Peyer's patch (tissue), 4 donors: ENCODE measurements at places on chromosomes 6 and 20. TPM values are rescaled to one million over a fixed set of nuclear protein-coding genes. Genes with fewer than 3 reads are reported as not detected.

CD83 gene
- total RNA-seq, result 15.7 TPM

PAK1IP1 gene
- 5.3 TPM for total RNA-seq

ISM1 gene
- 3.3 TPM for total RNA-seq

GRCh38 chr6:112113431-112113830 lies 26.0 kb downstream of the FAM229B start:
- peaks cover 26% of the 10 kb centered on the region for H3K36me3 ChIP-seq
- no peak overlapping the region for H3K27ac ChIP-seq
- DNase-seq, result no peak
- no peaks in the 10 kb centered on the region for H3K4me1 ChIP-seq
- H3K27me3 ChIP-seq, result no peaks in the 10 kb centered on the region

DNA sequence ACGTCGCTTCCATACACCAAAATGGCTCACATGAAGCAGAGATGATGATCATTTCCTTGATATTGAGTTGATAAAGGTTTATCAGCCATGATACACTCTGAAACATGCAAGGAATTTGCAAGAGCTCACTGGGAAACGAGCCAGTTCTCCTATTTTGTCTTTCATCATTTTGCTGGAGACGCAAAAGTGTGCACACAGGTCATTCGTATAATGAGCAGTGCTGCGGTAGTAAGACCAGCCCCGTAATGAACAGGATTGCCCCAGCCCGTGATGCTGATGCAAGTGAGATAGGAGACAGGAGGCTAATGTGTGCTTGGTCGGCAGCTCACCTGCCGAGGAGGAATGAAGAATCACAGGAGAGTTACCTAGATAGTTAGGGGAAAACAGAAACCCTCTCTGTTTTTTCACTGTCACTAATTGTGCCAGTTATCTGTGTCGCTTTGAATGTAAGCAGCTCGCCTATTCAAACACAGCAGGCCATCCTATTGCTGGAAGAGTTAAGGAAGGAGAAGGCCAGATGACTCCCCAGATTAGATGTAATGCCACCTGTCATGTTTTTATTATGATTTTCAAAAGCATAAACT lies 391.8 kb downstream of the SAMD5 start:
- H3K27ac ChIP-seq, result no peak overlapping the region
- no peaks in the 10 kb centered on the region for H3K36me3 ChIP-seq
- DNase-seq, result no peak

DNA sequence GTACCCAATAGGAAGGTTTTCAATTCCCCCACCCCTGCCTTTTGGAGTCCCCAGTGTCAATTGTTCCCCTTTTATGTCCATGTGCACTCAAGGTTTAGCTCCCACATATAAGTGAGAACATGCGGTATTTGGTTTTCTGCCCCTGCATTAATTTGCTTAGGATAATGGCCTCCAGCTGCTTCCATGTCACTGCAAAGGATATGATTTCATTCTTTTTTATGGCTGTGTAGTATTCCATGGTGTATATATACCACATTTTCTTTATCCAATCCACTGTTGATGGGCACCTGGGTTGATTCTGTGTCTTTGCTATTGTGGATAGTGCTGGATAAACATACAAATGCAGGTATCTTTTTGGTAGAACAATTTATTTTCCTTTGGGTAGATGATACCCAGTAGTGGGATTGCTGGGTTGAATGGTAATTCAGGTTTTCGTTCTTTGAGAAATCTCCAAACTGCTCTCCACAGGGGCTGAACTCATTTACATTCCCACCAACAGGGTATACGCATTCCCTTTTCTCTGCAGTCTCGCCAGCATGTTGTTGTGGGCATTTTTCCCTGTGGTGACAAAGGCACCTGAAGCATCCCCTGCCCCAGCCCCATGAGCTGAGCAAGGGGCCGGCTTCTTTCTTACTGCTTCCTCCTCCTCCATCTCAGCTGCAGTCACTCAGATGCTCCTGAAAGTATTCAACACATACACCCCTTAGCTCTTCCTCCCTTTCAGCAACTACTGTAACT lies 66.7 kb downstream of the ELOVL2 start:
- no peak for DNase-seq
- no peak overlapping the region for H3K27ac ChIP-seq
- no peaks in the 10 kb centered on the region for H3K27me3 ChIP-seq
- no peak overlapping the region for H3K4me3 ChIP-seq

GRCh38 chr6:165843121-165843520 lies 180.1 kb upstream of the PDE10A start:
- H3K27me3 ChIP-seq, result no peaks in the 10 kb centered on the region
- H3K36me3 ChIP-seq, result no peaks in the 10 kb centered on the region

DNA sequence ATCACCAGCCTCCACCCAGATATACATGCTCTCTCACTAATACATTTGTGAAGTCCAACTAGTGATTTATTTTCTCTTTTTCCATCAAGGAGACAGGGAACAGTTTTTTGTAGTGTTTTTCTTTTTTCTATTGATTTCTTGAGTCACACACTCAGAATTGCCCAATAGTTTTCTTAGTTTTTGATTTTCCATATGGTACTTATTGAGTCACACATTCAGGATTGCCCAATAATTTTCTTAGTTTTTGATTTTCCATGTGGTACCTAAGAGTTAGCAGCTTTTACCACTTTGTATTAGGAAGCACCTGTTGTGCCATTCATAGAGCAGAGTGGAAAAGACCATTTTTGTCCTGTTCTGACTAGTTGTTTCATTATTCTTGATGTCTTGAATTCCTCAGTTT lies 1268.8 kb downstream of the EPHA7 start:
- H3K4me1 ChIP-seq, result no peaks in the 10 kb centered on the region
- no peaks in the 10 kb centered on the region for H3K36me3 ChIP-seq
- H3K4me3 ChIP-seq, result no peak overlapping the region
- DNase-seq, result no peak

DNA sequence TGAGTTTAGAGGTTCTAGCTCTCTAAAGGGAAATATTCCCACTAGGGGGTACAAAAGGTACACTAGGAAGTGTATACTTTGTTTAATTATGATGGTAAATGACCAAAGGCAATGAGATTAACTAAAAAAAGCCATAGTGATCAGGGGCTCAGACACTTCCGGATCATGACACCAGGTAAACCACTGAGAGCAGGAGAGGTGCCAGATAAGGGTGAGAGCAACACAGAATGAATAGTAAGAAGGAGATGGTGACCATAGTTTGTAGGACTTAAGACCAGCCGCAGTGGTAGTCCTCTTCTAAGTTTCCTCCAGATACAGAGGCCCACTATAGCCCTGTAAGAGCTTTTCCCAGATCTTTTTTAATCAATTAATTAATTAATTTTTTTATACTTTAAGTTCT lies 40.8 kb downstream of the OR2J2 start:
- H3K4me3 ChIP-seq, result no peak overlapping the region
- H3K27me3 ChIP-seq, result no peaks in the 10 kb centered on the region
- H3K36me3 ChIP-seq, result no peaks in the 10 kb centered on the region
- no peak overlapping the region for H3K27ac ChIP-seq
- no peak for DNase-seq
- H3K4me1 ChIP-seq, result no peaks in the 10 kb centered on the region

DNA sequence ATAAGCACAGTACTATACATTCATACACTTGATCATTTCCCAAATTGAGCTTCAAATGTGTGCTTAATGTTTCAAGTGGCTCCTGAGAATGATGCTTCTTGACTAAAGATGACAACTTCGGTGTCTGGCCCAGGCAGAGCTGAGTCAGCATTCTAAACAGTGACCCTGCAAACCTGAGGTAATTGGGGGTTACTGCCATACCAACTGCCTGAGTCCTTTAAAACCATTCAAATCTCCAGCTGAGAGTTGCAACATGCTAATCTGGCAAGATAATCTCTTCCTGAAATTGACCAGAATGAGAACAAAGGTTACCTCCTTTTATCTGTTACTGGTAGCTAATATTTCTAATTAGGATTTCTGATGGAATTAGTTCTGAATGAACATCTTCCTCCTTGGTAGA lies 8.2 kb downstream of the BACH2 start:
- no peaks in the 10 kb centered on the region for H3K4me1 ChIP-seq
- no peaks in the 10 kb centered on the region for H3K36me3 ChIP-seq
- no peak overlapping the region for H3K27ac ChIP-seq

GRCh38 chr6:106446287-106446885 lies 85.9 kb downstream of the CRYBG1 start:
- H3K4me1 ChIP-seq, result peaks cover 7% of the 10 kb centered on the region
- H3K27ac ChIP-seq, result no peak overlapping the region
- H3K4me3 ChIP-seq, result no peak overlapping the region
- DNase-seq, result no peak
- H3K27me3 ChIP-seq, result no peaks in the 10 kb centered on the region
- H3K36me3 ChIP-seq, result no peaks in the 10 kb centered on the region

GRCh38 chr6:123716506-123716905 lies 79.8 kb upstream of the TRDN start:
- H3K27ac ChIP-seq, result no peak overlapping the region
- no peak overlapping the region for H3K4me3 ChIP-seq
- H3K4me1 ChIP-seq, result no peaks in the 10 kb centered on the region
- H3K27me3 ChIP-seq, result no peaks in the 10 kb centered on the region

DNA sequence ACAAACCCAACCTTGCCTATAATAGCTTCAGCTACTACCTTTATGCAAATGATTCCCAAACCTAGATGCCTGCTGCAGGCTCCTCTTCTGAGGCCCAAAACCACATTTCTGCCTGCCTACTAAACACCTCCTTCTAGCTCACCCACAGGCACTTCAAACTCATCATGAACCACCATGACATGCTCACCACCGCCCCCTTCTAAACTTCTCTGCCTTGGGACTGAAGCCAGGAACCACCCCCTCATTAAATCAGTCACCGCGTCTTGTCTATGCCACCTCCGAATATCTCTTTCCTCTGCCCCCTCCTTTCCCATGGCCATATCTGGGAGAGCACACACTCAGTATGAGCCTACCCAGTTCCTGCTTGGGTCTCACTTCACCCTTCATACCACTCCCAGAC lies 101.2 kb downstream of the SNAP25 start:
- no peaks in the 10 kb centered on the region for H3K4me1 ChIP-seq
- no peak overlapping the region for H3K4me3 ChIP-seq
- H3K27me3 ChIP-seq, result no peaks in the 10 kb centered on the region
- H3K36me3 ChIP-seq, result no peaks in the 10 kb centered on the region
- DNase-seq, result no peak
